A673 (cell line): ENCODE measurements at places on chromosomes 11 and 22. TPM values are rescaled to one million over a fixed set of nuclear protein-coding genes. Genes with fewer than 3 reads are reported as not detected.
A peak's percentile ranks its signal among the peaks of the same experiment; 100 is the strongest.

Gene ZNF280B
- 7.7 and 7.8 TPM in 2 replicates for total RNA-seq

GRCh38 chr22:29693671-29694070 lies 26.1 kb upstream of the CABP7 start:
- no peak for DNase-seq

Gene PIK3C2A
- total RNA-seq: 43.8 and 44.2 TPM in 2 replicates

- DNase-seq: no peak
These were observed 40.3 kb downstream of the CSNK2A3 start for GRCh38 chr11:11312738-11313137.

DNA sequence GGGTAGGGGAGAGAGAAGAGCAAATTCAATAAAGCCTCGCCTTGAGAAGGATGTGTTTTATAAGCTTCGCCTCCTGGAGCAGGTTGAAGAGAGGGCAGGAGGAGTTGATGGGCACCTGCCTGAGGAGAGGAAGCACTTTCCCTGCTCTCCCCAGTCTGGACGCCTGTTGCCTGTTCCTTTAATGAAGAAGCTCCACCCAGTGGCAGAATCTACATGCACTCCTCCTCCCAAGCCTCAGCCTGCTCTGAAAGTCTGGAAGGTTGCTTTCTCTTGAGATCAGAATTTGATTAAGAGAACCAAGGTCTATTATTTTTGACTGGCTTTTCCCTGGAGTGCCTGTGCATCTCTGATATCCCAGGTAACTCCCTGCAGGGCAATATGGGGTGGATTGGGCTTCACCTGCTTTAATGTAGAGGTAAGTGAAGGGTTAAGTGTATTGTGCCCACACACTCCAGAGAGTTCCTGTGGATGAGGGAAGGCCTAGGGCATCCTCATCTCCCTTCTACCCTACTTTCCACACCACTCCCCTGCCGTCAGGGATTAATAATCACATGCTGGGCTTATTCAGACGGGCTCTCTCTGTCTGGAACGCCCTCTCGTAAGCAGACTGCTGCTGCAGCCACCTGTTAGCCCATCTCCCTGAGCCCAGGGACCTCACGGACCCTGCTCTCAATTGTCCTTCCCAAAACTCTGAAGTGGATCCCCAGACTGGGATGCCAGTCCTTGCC lies 22.3 kb downstream of the NTM start:
- DNase-seq: no peak

GRCh38 chr22:40084246-40084645 lies 89.5 kb downstream of the FAM83F start:
- DNase-seq: no peak

Gene MUC15
- not detected in 2 replicates for total RNA-seq

Gene CBY1
- 22.1 and 28.5 TPM in 2 replicates for total RNA-seq

DNA sequence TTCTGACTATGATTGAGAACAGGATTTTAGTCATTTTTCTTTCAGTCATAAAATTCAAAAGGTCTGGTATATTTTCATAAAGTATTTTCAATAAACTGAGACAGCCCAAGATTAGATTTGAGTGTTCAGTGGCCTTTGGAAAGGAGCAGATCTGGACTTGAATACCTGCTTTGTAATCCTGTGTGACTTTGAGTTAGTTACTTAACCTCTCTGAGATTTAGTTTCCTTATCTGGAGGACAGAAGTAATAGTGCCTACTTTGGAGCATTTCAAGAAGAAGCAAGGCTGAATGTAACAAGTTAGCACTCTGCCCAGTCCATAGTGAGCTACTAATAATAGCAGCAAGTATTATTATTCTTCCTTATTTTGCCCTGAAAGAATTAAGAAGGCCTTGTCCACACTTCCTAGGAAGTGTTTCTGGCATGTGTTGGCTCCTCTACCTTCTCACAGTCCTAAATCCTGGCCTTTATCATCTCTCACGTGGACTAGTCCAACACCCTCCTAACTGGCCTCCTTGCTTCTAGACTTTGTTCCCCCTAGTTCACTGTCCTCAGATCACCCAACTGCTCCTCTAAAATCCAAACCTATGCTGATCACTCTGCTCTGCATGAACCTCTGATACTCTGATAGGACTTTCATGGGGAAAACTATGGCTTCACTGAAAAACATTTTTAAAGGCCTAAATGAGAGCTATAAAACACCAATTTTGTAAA lies 115.8 kb downstream of the PLEKHA7 start:
- no peak for DNase-seq

- DNase-seq: no peak
These were observed 313.4 kb downstream of the DLG2 start for GRCh38 chr11:85313741-85314140.

Gene KCNK4
- 0.26 TPM in 1 of 2 replicates, not detected in the other for total RNA-seq

DNA sequence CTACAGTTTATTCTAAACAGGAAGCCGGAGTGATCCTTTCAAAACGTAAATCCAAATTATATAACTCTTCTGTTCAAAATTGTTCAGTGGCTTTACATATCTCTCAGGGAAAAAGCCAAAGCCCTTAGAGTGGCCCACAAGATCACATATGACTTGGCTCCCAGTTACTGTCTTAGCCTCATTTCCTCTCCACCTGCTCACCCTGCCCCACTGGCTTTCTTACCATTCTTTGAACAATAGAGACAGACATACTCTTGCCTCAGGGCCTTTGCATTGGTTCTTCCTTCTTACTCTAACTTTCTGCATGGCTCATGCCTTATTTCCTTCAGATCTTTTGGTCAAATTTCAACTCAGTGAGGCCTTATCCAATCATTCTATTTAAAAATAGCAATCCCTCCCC lies 52.1 kb downstream of the STIM1 start:
- no peak for DNase-seq

Gene SESN3
- 4.9 and 6.7 TPM in 2 replicates for total RNA-seq

- DNase-seq: no peak
These were observed 31.0 kb downstream of the PACS1 start for GRCh38 chr11:66101066-66101464.

GRCh38 chr11:11366793-11367192 lies 13.7 kb upstream of the CSNK2A3 start:
- no peak for DNase-seq

Gene TRIM51
- not detected in 2 replicates for total RNA-seq

Gene OR9G4
- total RNA-seq: not detected in 2 replicates

Gene PDGFD
- 6.0 and 6.1 TPM in 2 replicates for total RNA-seq

GRCh38 chr11:129426038-129426437 lies 50.4 kb downstream of the BARX2 start:
- DNase-seq: no peak

Gene NLRP14
- total RNA-seq: not detected in 2 replicates

GRCh38 chr11:115656669-115657068 lies 152.5 kb upstream of the CADM1 start:
- DNase-seq: no peak

GRCh38 chr22:32684822-32685187 lies 116.7 kb upstream of the TIMP3 start:
- no peak for DNase-seq

DNA sequence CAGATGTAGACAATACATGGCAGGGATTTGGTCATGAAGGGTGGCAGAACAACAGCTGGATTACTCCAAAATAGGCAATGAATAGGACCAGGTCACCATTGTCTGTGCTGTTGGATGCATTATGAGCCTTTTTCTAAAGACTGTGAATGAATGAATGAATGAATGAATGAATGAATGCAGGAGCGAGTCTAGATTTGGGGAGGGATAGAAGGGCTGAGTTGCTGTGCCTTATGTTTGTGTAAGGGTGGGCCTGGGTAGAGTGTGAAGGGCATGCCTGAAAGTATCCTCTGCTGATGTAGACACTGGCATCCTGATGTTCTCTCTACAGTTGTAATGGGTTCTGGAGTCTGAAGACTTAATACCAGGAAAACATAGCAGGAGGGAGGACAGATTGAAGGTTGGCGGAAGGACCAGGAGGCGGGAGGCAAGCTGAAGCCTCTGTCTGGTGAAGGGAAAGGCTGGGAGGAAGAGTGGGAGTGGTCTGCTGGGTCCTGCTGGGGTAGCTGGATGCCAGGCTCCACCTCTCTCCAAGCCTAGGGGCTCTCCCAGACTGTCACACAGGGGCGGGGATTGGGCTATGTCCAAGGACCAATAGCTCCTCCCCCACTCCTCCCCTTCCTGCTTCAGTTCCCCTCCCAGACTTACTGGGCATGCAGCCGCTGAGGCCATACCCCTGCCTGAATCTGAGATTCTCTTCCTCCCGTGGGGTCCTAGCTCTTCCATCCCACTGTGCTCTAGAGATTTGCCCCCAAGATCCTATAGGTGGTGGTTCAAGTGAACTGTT lies 4.8 kb downstream of the TRIM3 start:
- peak; percentile 97 for DNase-seq

Gene LAYN
- 9.6 and 10.0 TPM in 2 replicates for total RNA-seq

GRCh38 chr22:42324990-42325710 lies 54.7 kb upstream of the TCF20 start:
- DNase-seq: peak; percentile 88

Gene NAT10
- 180 and 192 TPM in 2 replicates for total RNA-seq

DNA sequence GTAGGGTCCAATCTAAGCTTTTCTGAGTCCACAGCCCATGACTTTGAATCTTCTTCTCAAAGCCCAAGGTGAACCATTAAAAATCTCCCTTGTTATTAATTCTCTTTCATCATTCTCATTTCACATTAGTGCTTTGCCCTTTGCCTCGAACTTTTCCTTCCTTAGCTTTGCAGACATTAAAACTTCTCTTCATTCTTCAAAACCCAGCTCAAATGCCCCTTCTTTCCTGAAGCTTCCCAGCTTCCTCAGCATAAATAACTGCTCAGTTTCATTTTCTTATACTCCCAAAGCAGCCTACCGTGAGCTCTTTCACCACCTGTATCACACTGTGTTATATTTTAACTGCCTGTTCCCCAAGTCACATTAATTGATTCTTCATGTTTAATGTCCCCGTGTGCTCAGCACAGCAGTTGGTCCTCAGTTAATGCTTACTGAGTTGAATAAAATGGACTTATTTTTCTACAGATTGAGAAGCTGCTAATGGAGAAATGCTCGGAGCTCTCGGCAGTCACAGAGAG lies 62.0 kb downstream of the INSC start:
- DNase-seq: no peak

- no peak for DNase-seq
These were observed 23.0 kb downstream of the APLNR start for GRCh38 chr11:57214098-57214417.

Gene MRGPRX4
- not detected in 2 replicates for total RNA-seq

- DNase-seq: no peak
These were observed 1964.5 kb upstream of the RAG2 start for GRCh38 chr11:38562562-38562961.

Gene ACRV1
- not detected in 2 replicates for total RNA-seq

Gene UPK2
- total RNA-seq: not detected in 2 replicates

Gene GLB1L2
- total RNA-seq: 21.7 and 22.6 TPM in 2 replicates

GRCh38 chr22:50526834-50527801 lies 1.7 kb upstream of the SCO2 start:
- DNase-seq: no peak

DNA sequence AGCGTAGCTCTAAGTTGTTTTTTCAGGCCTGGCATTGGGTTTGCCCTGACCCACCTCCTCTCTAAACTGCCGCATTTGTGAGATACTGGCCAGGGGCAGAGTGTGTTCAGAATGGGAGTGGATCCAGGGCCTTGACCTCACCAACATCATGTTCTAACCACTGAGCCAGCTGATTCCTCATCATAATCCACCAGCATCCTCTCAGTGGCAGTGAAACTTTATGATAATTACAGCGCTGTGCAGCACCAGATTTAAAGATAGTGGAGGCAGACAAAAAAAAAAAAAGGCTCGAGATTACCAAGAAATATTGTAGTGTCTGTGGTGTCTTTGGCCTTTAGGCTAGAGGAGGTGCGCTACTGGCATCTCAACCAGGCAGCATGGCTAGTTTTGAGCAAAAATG lies 53.0 kb downstream of the KREMEN1 start:
- DNase-seq: no peak

Gene OR5D16
- not detected in 2 replicates for total RNA-seq

Gene ARAP1
- total RNA-seq: 66.1 and 68.4 TPM in 2 replicates

DNA sequence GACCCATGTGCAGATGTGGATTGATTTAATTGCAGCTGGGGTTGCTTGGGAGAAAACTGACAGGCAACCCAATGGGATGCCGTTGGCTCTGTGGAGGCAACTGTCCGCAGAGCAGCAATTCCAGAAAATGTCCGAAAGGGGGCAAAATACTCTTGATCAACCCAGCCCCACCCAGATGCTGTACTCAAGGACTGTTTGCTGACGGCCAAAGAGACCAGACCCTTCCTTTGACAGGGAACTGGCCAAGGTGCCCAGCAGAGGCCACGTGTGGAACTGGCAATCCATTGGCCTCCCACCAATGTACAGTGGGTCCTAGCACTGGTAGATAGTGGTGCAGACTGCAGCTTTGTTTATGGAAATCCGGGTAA lies 29.7 kb upstream of the KCNA4 start:
- DNase-seq: peak; percentile 54

GRCh38 chr22:32354360-32355351 lies 3.0 kb upstream of the RFPL3 start:
- peak; percentile 50 for DNase-seq
